ENCODE measurements at places on chromosomes 16 and 17.
A peak's percentile ranks its signal among the peaks of the same experiment; 100 is the strongest.

DNA sequence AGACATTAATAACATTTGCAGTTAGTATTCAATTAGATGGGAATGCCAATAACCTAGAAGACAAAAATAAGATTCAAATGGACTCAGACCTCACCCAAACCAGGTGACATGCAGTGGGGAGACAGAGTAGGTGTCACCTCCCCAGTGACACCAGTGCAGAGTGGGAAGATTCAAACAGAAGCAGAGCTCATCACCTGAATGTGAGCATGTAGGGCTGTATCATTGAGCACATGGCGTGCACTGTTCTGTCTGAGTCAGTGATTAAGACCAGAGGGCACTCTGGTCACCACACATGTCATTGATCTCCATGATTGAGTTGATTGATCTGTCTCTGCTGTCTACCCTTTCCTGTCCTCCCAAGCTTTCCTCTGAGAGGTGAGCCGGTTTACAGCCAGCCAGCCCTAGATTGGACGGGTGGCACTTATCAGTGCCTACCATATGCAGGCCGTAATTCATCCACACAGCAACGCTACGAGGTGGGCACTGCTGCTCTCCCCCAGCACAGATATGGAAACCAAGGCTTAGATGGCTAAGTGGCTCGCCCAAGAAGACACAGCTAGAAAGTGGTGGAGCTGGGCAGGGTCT lies 34.0 kb downstream of the RHBDL3 start:
- no peak for DNase-seq

- no peak for DNase-seq
Observed at GRCh38 chr16:55487048-55487803, 8.2 kb downstream of the MMP2 start.

- peak; percentile 63 for DNase-seq
Observed at GRCh38 chr16:29007730-29008593, 23.1 kb downstream of the LAT start.

DNA sequence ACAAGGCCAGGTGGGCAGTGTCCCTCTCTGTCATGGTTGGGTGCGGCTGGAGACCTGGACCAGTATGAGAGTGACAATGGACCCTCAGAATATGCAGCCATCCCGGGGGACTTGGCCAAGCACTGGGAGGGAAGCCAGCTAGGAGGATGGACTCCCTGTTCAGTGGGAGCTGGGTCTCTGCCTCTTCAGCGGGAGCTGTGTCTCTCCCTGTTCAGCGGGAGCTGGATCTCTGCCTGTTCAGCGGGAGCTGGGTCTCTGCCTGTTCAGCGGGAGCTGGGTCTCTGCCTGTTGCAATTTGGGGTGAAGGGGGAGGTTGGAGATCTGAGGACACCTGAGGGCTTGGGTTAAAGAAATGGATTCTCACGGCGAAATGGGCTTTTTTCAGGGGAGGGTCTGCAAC lies 3.8 kb upstream of the PRSS33 start:
- DNase-seq = no peak

DNA sequence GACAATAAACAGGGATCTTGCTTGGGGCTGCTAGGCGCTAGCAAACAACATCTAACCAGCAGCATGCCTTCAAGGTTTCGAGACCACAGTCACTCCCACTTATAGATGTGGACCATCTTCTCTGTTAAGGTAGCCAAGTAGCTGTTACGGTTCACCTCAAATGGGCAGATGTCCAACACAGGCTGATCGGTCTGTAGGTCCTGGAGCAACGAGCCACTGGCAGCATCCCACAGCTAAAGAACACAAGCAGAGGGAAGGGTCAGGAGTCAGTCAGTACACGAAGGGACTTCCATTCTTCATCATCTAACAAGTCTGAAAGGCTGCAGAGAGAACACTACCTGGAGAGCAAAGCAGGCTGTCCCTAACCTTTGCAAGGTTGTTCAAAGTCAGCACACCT lies 16.9 kb upstream of the GLG1 start:
- no peak for DNase-seq

GRCh38 chr17:11627301-11627940 lies 29.2 kb downstream of the DNAH9 start:
- DNase-seq = no peak

- DNase-seq = no peak
Observed at GRCh38 chr16:19116711-19117449, 3.1 kb downstream of the ITPRIPL2 start.

DNA sequence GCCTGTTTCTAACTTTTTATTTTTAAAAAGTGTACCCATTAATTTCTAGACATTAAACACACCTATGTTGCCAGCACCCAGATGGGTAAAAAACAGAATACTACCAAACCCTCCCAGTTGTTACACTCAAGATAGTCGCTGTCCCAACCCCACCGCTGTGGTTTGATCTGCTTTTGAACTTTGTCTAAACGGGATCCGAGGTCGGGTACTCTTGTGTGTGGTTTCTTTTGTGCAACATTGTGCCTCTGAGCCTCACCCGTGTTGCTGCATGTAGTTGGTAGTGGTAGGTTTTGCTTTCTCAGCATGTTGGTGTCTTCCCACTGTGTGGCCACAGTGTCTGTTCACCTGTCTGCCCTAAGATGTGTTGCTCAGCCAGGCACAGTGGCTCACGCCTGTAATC lies 4.3 kb downstream of the KLHL36 start:
- no peak for DNase-seq

- no peak for DNase-seq
Observed at GRCh38 chr16:68487203-68487514, 38.9 kb upstream of the SMPD3 start.

DNA sequence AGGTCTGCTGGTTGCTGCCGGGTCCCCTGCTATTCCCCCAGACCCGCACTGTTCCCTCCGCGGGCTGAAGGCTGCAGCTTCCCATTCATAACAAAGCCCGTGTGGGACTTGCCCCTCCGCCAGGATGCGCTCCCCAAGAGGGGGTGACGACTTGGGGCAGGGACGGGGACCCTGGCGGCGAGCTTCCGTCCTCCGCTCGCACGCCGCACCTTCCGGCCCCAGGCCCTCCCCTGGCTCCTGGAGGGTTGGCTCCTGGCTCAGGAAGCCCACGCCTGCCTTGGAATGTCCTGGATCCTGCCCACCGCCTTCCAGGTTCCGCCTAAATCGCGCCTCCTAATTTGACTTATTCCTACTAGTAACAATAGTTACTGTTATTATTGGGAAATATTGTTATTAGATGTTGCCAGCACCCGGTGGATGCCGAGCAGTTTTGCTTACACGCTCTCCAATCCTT lies 1.1 kb upstream of the TFAP4 start:
- peak; percentile 5 for DNase-seq

GRCh38 chr17:61063528-61063927 lies 336.1 kb upstream of the TBX2 start:
- no peak for DNase-seq

- peak; percentile 22 for DNase-seq
Observed at GRCh38 chr16:9102379-9102778, 10.9 kb downstream of the HAPSTR1 start.

DNA sequence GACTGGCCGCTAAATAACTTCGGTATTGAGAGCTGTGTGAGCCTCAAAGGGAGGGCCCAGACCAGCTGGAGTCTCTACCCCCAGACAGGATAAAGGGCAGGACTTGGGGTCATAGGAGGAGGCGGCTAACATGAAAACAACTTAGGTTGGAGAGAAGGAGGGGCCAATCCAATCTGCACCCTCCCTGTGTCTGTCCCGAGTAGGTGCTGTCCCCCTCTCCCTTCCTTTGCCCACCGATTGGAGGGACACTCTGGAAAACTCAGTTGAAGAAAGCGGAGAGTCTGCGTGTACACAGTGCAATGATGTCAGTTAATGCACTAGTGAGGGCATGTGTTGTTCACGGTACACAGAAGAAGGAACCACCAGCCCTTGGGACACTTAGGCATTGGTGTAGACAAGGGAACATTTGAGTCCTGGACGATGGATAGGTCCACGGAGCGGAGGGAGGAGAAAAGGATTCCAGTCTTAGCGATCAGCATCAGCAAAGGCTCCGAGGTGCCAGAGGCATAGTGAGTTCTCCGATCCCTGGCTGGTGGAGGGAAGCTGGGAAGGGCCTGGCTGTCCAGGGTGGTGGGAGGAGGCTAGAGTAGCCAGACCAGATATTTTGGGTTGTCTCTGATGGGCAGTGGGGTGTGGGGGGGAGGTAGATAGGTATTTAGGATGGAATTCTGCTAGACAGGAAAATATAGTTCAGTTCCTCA lies 761 bp downstream of the NOL3 start:
- peak; percentile 37 for DNase-seq

GRCh38 chr16:79610771-79611170 lies 10.2 kb upstream of the MAF start:
- DNase-seq = no peak

DNA sequence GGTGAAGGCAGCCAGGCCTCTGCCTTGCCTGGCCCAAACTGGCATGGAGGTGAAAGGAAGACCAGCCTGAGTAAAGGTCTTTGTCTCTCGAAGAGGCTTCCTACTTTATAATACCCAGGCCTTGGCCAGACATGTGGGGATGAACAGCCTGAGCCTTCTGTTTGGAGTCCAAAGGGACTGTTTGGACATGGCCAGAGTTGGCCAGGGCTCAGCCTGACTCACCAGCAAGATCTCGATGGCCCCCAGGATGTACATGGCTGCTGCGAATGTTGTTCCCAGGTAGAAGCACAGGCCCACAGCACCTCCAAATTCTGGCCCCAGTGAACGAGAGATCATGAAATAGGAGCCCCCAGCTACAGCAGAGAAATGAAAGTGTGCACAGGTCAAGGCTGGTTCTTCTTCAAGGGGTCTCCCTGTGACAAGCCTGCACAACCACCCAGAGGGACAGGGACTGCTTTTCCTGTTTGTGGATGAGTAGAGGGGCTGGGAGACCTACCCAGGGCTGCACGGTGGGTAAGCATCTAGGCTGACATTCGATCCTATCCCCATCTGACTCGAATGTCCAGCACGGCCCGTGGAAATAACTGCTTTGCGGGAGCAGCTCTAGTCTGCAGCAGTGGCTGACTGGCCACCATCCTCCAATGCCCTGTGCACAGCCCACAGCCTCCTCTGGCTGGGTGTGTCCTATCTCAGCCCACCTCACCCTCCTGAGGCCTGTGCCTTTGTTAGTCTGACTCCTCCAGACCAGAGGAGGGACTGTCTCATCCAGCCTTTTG lies 10.7 kb upstream of the LCAT start:
- no peak for DNase-seq

Measured in RCC 7860 (cell line).